Gastrocnemius medialis (tissue), 4 donors: ENCODE measurements at places on chromosomes 1 and 21.
A peak's percentile ranks its signal among the peaks of the same experiment; 100 is the strongest.

DNA sequence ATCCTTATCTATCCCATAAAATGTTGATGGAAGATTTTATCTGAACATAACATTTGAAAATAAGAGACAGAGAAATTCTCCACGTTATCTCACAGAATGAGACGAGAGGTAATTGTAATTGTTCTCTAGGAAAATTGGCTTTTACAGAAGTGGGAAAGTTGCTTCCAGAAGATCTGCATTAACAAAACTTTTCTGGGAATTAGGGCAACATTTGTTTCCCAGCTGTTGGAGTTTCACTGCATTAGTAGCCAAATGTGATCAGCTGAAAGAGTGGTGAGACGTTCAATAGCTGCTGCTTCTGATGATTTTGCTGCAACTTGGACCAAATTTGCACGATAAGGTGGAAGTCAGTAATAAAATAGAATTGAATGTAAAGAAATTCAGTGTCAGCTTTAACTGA is 7.6 kb downstream of the CHODL start:
- DNase-seq = no peak

GRCh38 chr1:67415041-67415440 is 15.2 kb downstream of the SERBP1 start:
- DNase-seq = no peak

DNA sequence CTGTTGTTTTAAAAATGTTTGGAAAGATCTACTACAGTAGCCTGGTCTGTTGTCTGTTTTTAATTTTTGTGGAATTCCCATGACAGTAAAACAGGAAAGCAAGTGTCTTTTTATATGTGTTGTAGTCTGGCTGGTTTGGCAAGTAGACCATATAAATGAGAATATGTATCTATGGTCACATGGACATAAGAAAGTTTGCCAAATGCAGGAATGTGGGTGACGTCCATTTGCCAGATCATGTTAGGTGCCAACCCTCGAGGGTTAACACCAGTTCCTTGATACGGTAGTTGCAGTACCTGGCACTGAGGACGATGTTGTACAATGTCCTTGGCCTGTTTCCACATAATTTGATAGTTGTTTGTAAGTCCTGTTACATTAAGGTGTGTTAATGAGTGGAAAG is 6.2 kb downstream of the DAP3 start:
- DNase-seq = peak; percentile 47

DNA sequence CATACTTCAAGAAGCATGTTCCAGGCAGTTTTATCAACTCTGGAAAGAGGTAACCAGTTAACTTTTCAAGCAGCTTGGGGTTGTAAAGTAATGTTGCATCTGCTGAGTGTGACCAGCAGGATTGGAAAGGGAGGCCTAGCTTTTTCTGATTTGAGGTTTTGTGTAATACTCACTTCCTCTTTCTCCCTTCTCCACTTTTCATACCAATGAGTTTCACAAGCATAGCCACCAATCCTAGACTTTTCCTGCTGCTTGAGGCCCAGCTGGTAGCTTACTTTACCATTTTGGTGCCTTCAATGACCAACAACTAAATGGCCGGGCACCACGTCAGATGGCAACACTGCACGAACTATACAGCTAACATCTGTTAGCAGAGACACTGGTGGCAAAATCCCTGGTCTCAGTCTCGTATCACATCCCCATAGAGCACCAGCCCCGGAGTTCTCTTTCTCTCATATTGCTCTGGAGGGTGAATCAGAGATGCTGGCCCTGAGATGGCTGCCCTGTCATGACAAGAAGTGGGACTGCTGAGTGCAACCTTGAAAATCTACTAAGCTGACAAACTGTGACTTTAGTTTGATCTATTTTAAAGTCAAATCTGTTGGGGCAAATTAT is 14.8 kb upstream of the GPR88 start:
- no peak for DNase-seq

DNA sequence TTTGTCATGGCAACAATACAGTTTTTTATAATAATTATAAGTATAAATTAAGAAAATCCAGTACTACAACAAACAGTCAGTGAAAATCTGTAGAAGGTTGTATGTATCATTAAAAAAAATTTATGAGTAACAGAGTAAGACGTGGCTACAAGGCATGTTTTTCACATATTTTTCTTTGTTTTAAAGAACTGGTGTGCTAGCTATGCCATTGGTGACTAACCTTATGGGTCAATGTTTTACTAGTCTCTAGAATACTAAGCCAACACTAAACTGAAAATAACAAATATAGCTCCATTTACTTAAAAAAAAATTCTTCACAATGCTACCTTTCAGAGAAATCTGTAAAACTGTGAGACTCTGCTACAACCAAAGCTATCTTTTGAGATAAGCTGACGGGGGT is 261.5 kb downstream of the ADGRL2 start:
- DNase-seq = no peak

DNA sequence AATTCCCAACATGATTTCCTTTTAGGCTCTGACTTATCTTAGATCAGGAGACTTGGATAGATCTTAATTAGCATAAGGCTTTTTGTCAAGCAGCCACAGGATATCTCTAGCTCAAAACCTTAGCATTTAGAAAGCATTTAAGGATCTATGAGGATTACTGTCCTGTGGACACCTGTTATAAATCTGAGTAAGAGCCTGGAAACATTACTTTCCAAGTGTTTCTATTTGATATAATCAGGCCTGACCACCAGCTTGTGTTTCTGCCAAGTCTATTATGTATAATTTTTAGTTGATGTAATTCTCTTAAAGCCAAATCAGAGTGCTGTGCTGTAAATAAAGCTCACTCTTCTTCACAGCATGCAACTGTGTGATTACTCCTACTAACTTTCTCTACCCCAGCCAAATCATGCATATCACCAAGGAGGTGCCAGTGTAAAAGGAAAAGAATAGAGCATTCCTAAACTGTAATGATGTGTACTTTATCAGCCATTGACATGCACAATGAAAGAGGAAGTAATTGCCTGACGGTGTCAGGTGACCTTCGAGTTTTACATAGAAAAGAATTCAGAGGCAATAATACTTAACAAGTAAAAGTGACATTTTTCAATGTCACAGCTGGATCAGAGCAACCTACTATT is 309.9 kb upstream of the PRMT6 start:
- no peak for DNase-seq

DNA sequence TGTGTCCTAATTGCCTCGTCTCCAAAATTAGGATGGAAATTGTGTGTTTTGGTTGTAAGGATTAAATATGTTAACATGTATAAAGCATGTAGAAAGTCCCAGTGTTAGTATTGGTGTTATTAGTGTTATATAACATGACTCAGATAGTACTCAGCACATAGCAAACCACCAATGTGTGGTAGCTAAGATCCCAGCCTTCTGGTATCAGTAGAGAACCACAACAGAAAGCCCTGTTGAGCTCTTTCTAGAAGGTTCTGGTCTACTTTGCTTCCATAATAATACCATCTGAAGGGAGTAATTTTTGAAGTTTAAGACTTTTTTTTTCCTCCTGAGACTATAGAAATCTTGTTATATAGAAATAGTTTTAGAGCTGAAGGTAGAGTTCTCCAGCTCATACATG is 259.3 kb upstream of the SGIP1 start:
- DNase-seq = no peak

- DNase-seq = no peak
Measured at GRCh38 chr1:193013005-193013404, 46.2 kb downstream of the UCHL5 start.

GRCh38 chr1:165486663-165487062 is 41.7 kb upstream of the RXRG start:
- DNase-seq = no peak

DNA sequence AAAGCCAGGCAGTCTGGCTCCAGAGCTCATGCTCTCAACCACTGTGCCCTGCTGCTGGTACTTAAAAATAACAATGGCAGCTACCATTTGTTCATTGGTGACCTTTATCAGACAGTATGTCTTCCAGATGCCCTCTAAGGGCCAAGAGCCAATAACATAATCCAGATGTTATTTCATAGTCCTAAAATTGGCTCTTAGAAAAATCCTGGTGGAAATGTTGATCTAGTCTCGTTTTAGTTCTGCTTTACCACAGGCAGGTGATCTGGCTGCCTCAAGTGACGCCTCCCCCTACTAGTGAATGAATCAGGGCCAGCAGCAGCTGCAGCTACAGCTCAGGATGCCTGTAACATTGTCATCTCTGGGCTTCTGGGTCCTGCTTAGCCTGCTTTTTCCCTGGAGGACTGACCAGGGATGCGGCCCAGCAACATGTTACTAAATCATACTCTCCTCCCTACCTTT is 12.6 kb upstream of the HMGN2 start:
- peak; percentile 25 for DNase-seq

GRCh38 chr1:165434281-165434680 is 10.6 kb downstream of the RXRG start:
- no peak for DNase-seq

GRCh38 chr1:55679971-55680370 is 464.8 kb upstream of the USP24 start:
- DNase-seq = no peak

- DNase-seq = no peak
Measured at GRCh38 chr1:29601021-29601420, 364.7 kb downstream of the PTPRU start.

GRCh38 chr1:63073309-63074306 is 248.8 kb upstream of the FOXD3 start:
- DNase-seq = no peak

DNA sequence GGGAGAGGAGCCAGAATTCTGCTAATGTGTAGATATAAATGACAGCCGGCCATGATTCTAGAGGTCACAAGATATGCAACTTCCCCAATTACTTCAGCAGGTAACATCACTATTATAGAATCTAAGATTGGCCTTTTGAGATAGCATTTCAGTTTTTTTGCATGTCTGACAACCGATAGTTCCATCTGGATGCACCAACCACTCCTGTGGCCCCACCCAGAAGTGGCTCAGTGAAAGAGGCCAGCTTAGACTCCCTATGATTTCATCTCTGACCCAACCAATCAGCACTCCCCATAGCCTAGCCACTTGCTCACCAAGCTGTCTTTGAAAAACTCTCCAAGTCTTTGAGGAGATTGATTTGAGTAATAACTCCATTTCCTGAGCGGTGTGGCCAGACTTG is 30.3 kb upstream of the NUF2 start:
- DNase-seq = no peak

DNA sequence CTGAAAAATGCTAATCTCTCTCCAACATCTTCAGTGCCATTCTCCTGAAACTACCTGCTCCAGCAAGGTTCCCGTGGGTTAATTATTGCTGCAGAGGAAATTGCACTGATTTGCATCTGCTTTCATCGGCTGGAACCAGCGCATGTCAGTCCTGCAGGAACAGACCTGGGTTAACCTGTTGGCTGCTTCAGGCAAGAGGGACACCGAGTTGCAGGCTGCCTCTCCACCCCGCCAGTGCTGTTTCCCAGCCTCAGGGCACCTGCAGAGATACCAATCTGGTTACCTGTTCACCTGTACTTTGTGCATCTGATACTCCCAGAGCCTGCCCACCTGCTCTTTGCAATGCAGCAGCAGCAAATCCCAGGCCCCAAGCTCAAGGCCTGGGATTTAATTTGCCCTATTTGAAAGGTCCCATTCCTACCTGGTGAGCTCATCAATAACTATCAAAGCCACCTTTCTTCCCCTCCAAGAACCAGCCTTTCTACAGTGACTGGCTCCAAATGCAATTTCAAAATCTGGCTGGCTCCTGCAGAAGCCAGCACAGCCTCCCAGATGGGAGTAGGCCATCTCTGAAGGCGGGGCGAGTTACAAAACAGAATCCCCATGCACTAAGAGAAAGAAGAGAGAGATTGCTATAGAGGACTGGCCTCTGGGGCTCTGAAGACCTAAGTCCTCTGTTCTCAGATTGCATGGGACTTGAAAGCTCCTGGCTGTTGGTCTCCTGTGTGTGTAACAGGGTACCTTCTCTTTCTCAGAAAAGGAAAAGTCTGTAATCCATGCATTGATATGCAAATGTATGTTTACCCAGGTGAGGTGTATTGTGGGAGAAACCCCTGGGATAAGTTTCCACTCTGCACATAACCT is 67.8 kb downstream of the TOMM20 start:
- peak; percentile 56 for DNase-seq

DNA sequence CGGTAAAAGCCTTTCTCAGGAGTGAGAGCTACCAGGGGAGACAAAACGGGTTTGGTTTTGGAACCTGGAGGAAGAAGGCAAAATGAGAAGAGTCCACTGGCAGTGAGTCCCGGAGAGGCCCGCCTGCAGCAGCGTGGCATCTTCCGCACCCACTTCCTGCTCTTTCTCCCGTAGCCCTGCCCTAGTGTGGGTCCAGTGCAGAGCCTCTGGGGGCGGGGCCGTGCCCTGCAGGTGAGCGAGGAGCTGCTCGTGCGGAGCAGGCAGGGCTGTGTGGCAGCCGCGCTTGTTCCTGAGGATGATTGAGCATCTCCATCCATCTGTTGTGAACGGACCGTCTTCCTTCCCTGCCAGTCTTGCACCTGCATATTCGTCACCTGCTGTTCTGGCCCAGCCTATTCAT is 66.5 kb downstream of the PEX14 start:
- no peak for DNase-seq

- no peak for DNase-seq
Measured at GRCh38 chr21:31554511-31555022, 104.9 kb upstream of the SOD1 start.

GRCh38 chr21:43930074-43930847 is 65.2 kb downstream of the AGPAT3 start:
- no peak for DNase-seq
